Left renal pelvis (tissue), 4 donors: ENCODE measurements at places on chromosomes 1 and 21.

- DNase-seq: no peak
Measured at GRCh38 chr1:26482921-26483320, 10.7 kb downstream of the HMGN2 start.

GRCh38 chr1:7705048-7705907 lies 65.8 kb upstream of the VAMP3 start:
- DNase-seq: no peak

DNA sequence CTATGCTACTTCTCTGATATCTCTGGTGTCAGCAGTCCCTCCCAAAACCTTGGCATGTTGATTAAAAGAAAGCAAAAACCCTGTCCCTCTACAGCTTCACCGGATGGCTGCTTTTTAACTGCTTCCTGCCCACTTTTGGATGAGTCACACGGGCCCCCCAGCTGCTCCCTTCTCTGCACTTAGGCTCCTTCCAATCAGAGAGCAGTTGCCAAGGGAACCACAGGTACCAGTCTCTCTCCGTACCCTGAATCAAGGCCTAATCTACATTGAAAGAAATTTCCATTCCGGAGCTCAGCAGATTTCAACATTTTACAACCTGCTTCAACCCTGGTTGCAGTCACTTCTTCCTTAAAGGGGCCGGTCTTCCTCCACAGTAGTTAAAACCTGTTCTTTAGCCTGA lies 70.6 kb upstream of the GJB5 start:
- no peak for DNase-seq

GRCh38 chr1:206794294-206794908 lies 22.1 kb upstream of the IL10 start:
- no peak for DNase-seq

DNA sequence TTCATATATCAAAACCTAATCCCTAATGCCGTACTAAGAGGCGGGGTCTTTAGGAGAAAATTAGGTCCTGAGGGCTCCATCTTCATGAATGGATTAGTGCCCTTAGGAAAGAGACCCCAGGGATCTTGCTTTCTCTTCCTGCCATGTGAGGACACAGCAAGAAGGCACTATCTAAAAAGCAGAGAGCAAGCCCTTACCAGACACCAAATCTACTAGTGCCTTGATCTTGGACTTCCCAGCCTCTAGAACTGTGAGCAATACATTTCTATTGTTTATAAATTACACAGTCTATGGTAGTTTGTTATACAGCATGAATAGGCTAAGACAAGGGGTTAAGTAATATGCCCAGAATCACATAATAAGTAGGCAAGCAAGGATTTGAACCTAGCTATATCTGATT lies 42.9 kb downstream of the STYXL2 start:
- no peak for DNase-seq

- DNase-seq: no peak
Measured at GRCh38 chr1:228082918-228083870, 686 bp downstream of the ARF1 start.

GRCh38 chr1:245762396-245762910 lies 607.7 kb downstream of the KIF26B start:
- no peak for DNase-seq
